GM04504 (cell line): ENCODE measurements at places on chromosomes 16 and 17.
A peak's percentile ranks its signal among the peaks of the same experiment; 100 is the strongest.

GRCh38 chr17:58032691-58033415 lies 25.8 kb upstream of the SRSF1 start:
- DNase-seq = no peak

DNA sequence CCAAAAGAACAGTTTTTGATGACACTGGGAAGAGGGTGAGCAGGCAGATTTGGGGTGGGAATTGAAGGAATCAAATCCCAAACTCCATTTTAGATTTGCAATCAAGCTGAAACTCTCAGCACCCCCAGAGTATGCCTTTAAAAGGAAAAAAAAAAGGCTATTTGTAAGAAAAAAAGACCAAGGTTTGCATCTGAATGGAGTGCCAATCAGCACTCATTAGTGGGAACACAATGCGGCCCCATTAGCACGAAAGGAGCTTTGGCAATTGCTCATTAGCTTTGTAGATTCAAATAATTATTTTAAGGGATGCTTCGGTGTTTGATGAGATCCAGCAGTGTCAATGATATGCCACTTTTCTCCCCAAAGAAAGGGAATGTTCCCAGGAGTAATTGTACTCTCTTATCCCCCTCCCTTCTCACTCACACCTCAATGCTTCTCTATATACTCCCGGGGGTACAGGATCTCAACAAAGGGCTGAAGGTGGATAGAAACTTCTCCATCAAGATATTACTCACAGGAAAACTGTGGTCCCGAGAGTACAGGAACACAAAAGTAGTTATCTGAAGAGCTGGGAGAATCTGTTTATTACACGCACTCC lies 32.2 kb downstream of the CHP2 start:
- no peak for DNase-seq

DNA sequence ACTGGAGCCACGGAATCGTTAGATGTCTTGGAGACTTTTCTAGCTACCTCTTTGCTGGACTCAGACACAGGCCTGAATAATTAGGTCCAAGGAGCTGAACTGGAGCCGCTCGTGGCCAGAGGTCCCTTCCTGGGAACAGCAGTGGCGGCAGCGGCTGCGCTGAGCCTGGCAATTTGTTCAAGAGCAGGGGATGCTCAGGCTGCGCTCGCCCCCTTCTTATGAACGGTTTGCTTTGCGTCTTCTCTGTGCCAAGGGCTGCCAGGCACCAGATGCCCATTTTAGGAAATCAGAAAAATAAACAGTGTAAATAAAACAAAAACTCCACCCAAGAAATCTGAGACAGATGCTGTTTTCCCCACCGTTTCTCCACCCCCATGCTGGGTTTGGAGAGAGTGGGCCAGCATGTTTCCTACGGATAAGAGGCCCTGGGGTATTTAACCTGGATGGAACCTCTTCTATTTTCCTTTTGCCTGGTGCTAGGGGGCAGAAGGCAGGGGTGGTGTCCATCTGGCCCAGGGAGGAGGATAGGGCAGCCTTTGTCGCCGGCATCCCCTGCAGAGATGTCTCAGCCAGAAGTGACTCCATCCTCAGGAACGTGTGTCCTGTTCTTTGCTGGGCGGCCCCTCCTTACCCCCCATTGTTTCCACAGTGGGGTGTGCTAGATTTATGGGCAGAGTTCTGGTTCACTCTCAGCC lies 163.4 kb downstream of the SEC14L1 start:
- DNase-seq = peak; percentile 29

DNA sequence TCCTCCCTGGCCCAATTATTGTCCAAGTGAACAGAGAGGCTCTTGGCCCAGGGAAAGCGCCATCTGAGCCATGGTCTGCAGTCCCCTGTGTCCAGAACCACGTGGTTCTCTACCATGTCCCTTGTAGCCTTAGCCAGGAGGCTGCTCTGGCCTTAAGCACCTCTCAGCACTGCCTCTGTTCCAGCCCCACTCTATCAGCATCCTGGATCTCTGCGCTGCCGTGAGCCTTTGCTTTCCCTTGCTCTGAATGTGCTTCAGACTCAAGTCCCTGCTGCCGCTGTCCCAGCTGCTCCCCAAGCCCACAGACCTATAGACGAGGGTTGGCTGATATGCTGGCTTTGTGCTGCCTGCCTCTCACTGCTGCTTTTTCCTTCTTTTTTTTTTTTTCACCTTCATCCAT lies 33.9 kb downstream of the CYB561 start:
- no peak for DNase-seq

- DNase-seq = peak; percentile 20
Observed at GRCh38 chr17:75738218-75738802, 17.1 kb downstream of the ITGB4 start.

DNA sequence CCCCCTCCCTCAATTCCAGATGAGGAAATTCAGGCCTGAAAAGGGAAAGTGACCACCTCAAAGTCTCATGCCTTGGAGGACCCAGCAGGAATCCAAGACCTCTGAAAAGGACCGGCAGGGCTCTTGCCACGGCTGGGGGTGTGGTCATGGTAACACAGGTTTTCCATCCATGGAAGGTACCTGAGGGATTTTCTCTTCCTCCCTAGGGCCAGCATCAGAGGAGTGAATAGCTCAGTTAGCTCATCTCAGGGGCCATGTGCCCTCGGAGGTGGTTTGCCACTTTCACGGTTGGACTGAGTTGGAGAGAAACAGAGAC lies 1.3 kb downstream of the CIITA start:
- DNase-seq = no peak

DNA sequence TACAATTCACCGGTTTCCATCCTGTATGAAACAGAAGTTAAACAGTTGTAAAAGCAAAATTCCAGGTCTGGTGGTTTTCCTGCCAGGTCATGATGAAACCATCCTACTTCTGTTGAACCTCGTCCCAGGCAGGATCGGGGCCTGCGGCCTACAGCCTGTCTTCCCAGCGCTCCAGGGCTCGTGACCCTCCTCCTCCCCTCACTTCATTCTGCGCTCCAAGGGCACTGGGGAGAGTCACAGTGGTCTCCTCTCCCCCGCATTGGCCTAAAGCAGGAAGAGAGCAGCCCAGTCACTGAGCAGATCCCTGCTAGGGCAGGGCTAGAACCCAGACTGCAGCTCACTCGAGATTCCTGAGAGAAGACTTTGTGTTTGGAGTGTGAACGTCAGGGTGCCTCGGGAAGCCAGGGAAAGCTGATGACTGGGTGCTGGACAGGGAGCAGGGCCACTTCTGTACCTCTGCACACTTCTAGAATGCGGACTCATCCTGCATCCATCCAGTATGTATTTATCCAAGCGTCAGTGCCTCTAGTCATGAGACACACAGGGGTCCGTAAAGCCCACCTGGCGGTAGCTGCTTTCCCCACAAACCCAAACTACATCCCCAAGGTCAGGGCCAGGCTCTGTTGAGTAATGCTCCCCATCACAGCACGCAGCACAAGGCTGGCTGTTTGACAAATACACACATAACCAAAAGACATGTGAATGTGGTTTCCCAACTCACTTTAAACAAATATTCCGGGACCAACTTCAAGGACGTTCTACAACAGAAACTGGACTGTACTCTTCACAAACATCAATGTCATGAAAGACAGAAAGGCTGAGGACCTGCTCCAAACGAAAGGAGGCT lies 1.7 kb upstream of the ITGAE start:
- peak; percentile 69 for DNase-seq

- DNase-seq = no peak
Observed at GRCh38 chr17:64502809-64503208, 3.3 kb downstream of the DDX5 start.

DNA sequence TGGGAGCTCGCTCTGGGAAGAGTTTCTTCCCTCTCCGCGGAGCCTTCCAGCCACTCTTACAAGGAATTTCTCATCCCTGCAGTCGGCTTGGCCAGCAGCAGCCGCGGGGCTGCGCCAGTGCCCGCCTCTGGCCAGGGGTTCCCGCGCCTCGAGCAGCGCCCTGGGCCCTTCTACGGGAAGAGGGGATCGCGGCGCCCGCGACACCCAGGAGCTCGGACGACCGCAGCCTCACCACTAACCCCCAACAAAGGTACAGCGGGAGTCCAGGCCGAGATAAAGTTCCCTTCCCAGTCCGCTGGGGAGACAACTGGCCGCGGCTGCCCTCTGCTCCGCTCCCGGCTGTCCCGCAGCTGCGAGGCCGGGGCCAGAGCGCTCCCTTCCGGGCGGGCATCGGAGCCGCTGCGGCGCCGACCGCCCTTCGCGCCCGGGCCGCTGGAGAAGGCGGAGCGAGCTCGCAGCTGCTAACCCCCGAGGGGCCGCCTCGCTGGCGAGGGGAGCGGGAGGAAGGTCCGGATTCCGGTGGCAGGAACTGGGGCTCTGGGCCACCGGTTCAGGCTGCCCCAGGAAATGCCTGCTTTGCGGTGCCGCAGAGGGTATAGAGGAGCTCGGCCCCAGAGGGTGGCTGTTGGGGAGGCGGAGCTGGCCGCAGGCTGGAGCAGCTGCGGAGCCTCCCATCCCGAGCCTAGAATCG lies 3.6 kb upstream of the HS3ST3B1 start:
- DNase-seq = no peak

DNA sequence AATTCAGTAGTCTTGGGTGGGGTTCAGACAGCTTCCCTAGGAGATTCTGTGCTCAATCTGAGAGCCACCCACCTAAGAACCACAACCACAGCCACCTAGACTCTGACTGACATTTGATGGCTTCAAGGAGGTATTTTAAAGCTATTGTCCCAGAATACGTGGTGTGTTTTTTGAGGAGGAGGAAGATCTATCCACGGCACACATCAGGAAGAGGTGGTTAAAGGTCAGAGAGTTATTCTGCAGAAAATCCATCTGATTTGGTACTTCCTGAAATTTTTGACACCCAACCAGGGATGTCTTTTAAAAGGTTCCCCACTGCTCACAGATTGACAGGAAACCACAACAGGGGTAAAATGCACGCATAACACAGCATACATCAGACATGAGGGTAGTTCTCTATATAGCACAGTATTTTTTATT lies 25.1 kb downstream of the SMARCE1 start:
- no peak for DNase-seq

DNA sequence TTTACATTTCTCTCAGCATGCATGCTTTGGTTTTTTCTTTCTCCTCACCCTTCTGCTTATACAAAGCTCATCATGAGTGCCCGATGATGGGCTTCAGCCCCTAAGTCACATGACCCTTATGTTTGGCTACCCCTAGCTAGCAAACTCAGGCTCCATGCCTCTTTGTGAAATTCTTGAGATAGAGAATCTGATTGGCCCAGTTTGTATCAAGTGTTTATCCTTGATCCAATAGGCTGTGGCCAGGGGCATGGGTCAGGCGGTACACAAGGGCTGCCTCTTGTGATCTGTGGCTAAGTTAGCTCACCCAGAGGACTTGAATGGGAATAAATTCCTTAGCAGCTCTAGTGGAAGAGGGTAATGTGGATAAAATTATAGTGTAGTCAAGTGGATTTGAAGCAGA lies 11.5 kb upstream of the TOX3 start:
- DNase-seq = no peak

GRCh38 chr16:3243882-3244281 lies 8.9 kb upstream of the ZNF200 start:
- DNase-seq = no peak

- DNase-seq = no peak
Observed at GRCh38 chr17:51629232-51629631, 368.9 kb downstream of the UTP18 start.

DNA sequence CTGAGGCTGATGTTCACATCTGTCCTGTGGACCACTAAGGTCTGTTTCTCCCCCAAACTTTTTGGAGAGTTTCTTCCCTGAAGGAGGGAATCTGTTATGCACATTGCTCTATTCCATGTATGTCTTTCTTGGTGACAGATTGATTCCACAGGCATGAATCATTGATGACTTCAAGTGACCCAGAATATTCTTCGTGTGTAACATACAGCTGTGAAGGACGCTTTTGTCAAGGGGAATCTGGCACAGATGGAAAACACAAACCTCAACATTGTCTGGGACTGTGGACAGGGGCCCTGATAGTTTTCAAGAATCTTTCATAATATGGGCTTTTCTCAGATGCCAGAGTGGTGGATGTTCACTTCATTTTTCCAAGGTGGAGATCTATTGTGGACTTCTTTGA lies 223.1 kb upstream of the MAF start:
- DNase-seq = no peak

GRCh38 chr17:72997559-72997958 lies 94.9 kb downstream of the SLC39A11 start:
- no peak for DNase-seq

- no peak for DNase-seq
Observed at GRCh38 chr17:3828151-3828851, 17.7 kb downstream of the NCBP3 start.

GRCh38 chr16:28491230-28491969 lies 474 bp downstream of the CLN3 start:
- DNase-seq = no peak

- DNase-seq = peak; percentile 79
Observed at GRCh38 chr16:70746040-70746707, 54.8 kb downstream of the VAC14 start.

- peak; percentile 11 for DNase-seq
Observed at GRCh38 chr16:72884037-72884436, 163.9 kb downstream of the ZFHX3 start.

- no peak for DNase-seq
Observed at GRCh38 chr17:79006794-79007503, 2.6 kb downstream of the CANT1 start.

GRCh38 chr17:57120814-57121213 lies 35.8 kb downstream of the AKAP1 start:
- DNase-seq = no peak

DNA sequence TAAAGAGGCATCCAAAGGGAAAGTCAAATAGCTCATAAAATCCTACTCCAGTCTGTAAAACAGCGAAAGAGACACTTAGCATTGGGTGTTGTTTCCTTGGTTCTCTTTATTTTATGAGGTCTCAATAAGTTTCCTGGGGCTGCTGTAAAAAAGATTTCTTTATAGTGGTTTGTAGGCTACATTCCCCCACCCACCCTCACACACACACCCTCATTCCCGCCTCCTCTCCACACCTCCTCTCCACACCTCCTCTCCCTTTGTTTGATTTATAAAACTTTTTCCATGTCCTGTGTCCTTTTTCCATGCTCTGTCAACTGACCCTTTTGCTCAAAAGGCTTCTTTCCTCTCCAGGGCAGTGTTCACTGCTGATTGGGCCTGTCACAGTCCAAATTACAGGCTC lies 178.9 kb upstream of the SOX9 start:
- DNase-seq = no peak
